Substantia nigra (tissue), 51 donors: ENCODE measurements at places on chromosomes 3 and 15.

DNA sequence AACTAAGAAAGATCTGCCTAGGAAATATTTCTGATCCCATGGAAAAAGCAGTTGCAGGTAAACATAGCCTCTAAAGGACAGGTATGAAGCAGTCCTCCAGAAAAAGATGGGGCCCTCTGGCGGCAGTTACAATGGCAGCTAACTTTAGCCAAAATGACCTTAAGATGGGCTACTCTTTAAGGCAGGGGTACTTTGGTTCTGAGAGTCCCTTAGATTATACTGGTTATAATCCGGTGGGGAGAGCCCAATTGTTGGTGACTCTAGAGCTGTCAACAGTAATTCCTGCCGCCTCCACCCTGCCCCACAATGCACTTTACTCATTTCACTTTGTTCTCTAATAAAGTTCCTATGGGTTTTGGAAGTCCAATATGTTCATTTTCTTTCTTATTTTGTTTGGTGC lies 412.8 kb upstream of the WNT5A start:
- no peak for DNase-seq

DNA sequence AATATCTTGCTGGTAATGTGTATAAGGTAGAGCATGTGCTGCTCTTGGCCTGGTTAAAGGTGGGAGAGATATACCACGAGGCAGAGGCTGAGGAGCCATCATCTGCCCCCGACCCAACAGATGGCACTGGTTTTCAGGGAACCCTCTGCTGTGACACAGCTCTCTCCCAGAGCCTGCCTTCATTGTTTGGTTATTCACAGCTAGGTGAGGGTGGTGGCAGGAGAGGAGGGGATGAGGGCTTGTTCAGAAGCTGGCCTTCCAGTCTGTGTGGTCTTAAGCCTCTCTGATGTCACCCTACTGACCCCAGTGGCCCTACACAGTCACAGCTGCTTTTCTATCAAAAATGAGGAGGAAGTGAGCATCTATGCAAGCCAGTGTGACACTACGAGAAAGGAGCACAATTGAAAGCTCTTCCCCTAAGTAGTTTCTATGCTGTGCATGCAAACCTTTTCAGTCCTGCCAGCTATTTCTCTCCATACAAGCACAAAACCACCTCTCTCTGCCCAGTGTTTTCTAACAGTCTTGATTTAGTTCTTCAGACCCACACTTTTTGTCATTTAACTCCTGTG lies 258.4 kb upstream of the AGTR1 start:
- no peak for DNase-seq

DNA sequence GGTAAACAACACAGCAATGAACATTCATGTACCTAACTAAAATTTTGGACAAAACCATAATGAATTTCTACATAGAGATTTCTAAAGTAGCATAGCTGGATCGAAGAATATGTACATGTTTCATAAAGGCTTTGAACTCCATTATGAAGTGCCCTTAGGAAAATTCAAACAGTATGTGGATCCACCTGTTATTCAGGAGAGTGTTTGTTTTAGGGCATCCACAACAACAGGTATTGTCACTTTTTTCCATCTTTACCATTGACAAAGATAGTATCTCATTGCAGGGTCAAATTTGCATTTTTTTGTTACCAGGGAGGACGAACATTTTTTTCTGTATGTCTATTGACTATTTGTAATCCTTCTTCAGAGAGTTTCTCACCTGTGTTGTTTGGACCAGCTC lies 75.0 kb downstream of the COL6A5 start:
- no peak for DNase-seq

DNA sequence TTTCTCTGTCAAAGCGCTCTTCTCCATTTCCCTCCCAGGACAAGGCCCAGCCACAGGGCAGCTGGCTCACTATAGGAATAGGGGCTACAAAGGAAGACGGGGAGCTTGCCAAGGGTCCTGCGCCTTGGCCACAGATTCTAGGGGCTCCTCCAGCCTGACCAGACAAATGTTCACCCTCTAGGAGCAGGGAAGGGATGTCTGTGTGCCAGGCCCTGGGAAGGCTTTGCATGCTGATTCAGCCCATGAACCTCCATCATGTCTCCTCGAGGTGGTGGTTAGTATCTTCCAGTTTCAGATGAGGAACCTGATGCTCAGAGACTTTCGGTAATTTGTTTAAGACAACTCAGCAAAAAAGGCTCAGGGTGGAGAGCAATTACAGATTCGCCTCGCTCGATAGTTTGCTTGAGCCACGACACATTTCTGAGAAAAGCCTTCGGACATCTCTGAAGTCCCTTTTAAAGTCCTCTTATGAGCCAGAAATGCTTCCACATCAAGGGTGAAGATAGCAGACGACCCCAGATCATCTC lies 110.0 kb downstream of the XXYLT1 start:
- no peak for DNase-seq

DNA sequence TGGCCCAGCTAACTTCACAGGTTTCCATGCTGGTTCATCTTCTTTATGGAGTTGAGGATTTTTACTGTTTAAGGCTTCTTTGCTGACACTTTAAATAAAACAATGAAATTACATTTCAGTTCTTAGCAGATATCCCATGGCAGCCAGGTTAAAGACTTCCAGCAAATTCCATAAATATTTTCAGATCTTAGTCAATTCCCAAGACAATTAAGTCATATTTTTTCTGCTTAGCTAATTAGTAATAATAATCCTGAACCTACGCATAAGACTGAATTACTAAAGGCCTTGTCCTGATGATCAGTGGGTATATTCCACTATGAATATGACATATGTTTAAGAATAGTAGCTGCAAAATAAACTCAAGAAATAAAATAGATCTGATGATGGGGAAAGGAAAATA lies 83.3 kb downstream of the NR2E3 start:
- DNase-seq, result no peak

- DNase-seq, result no peak
Measured at GRCh38 chr3:168220556-168220955, 124.8 kb upstream of the GOLIM4 start.

- no peak for DNase-seq
Measured at GRCh38 chr3:69370156-69370883, 15.6 kb downstream of the FRMD4B start.

DNA sequence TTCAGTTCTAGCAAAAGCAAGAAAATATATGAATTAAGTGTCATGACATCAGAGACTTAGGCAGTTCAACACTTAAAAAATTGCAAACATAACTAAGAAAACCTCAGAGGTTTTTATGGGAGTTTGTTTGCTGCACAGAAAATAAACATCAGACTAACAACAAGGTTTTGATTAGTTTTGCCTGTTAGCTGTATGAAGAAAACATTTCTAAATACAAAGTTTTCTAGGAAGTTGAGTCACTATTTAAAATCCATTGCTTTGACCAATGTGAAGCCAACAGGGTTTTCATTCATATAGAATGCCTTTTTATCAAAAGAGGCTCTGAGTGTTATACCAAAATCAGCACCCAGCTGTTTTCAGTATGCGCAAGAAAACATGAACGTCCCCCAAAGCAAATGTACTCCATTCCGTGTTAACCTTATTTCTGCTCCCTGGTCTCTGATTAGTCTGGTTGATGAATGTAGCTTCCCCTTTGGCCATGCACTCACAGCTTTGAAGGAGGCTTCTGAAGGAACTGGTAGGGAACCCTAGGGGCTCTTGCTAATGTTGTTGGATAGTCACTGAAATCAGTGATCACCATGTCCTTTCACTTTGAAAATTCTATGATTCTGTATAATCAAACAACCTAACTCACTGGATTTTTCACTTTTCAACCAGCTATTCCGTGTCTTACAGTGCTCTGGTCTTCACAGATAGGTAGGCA lies 89.6 kb upstream of the TSEN2 start:
- no peak for DNase-seq

- no peak for DNase-seq
Measured at GRCh38 chr3:125478326-125478725, 41.7 kb downstream of the SNX4 start.

DNA sequence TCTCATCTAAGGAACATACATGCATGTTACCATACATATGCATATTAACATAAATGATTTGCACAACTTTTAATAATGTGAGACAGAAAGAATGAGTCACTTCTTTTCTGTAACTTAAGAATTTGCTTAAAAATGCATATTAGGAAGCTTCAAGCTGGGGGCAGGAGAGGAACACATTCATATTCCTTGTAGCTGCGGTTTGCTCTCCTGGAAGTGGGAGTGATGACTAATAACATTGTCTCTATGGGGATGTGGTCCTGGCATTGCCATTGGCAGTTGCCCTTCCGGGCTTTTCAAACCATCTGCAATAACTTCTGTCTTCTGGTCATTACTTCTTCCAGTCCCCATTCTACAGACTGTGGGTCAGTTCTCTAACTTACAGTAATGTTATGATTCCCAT lies 15.6 kb downstream of the CHST2 start:
- no peak for DNase-seq

GRCh38 chr3:83317605-83318004 lies 1556.2 kb upstream of the GBE1 start:
- no peak for DNase-seq

GRCh38 chr3:50248387-50248786 lies 12.4 kb downstream of the GNAI2 start:
- no peak for DNase-seq

DNA sequence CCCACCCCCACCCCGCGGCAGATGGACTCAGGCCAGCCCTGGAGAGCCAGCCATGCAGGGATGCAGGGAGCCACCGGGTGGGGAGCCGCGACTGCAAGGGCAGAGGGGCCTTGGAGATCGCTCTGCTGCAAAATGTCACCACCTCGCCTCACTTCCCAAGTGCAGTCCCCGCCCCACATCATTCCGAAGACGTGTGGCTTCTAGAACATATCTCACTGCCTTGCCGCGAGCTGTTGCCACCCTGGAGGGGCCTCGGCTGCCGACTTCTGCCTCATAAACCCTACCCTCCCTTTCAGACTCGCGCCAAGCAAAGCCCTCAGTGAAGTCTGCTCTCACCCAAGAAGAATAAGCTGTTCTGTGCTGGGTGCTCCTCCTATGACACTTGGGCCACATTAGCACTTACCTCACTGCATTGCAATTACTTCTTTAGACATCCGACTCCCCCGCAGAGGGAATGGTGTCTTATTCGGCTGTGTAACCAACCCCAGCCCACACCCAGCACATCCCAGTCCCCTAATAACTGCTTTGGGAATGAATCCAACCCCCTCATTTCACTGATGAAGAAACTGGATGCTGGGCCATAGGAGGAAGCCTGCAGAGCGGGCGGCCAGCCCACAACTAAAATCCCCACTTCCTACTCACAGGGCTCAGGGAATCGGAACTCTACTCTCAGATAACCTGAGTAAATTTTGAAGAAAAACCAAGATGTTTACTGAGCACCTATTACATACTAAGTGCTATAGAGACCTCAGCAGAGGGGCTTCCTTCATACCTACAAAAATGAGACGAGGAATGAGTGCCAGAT lies 8.6 kb downstream of the TLE3 start:
- DNase-seq, result no peak

DNA sequence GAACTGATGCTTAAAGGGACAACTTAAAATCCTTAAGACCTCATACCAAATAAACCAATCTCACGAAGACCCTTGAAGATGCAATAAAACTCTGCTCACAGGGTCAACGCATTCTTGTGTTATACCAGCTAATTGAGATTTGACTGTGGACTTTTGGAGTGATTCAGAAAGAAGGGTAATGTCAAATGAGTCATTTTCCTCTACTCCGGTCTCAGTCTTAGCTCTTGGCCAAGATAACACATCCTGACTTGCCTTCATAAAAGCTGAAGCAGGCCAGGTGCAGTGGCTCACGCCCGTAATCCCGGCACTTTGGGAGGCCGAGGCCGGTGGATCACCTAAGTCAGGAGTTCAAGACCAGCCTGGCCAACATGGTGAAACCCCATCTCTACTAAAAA lies 3.8 kb downstream of the PKM start:
- no peak for DNase-seq

- no peak for DNase-seq
Measured at GRCh38 chr3:137765310-137766033, 1.4 kb downstream of the SOX14 start.

GRCh38 chr3:195129644-195130492 lies 141.1 kb downstream of the XXYLT1 start:
- no peak for DNase-seq

GRCh38 chr3:144058713-144059112 lies 87.1 kb downstream of the DIPK2A start:
- no peak for DNase-seq

GRCh38 chr3:10337323-10338163 lies 16.6 kb upstream of the SEC13 start:
- no peak for DNase-seq

- DNase-seq, result no peak
Measured at GRCh38 chr15:101573951-101574350, 78.2 kb downstream of the TM2D3 start.

GRCh38 chr3:159922193-159922840 lies 66.3 kb upstream of the IL12A start:
- DNase-seq, result no peak

DNA sequence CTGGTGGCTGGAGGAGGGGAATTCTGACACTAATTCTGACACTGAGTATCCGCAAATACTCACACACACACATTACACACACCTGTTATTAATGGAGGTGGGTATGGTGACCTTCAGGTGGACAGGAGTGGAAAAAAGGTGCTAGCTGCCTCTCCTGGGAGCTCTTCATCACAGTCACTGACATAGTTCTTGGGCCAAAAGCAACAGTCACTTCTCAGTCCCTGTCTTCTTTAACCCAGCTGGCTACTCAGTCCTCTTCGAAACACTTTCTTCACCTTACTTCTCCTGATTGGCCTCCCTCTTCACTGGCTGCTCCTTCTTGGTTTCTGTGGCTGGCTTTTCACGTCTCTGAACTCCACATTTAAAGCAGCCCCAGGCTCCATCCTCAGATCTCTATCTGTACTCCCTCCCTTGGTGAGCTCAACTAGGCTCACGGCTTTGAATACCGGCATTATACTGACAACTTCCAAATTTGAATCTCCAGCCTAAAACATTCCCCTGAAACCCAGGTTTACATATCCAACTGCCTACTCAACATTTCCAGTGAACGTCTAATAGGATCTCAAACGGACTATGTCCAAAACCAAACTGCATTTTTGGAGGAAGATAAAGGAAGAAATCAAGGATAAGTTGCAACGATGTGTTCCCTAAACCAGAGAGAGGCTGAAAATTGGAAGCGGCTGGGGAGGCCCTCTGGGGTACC lies 53.2 kb upstream of the HEG1 start:
- DNase-seq, result no peak

DNA sequence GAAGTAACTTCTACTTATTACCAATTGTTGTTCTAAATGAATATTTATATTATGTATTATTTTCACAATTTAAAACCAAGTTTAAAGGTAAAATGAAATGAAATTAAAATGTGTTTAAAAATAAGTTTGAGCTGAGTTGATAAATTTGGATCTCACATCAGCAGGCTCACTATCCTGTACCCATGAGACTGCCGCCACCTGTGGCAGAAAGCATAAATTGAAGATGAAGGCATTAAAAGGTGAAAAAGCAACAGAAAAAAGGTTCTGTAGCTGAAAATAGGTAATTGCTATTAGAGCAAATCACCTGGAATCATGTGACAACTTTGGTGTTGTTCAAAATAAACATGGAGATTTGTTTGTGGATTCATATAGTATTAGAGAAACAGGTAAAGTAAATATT lies 133.0 kb upstream of the CADM2 start:
- no peak for DNase-seq

DNA sequence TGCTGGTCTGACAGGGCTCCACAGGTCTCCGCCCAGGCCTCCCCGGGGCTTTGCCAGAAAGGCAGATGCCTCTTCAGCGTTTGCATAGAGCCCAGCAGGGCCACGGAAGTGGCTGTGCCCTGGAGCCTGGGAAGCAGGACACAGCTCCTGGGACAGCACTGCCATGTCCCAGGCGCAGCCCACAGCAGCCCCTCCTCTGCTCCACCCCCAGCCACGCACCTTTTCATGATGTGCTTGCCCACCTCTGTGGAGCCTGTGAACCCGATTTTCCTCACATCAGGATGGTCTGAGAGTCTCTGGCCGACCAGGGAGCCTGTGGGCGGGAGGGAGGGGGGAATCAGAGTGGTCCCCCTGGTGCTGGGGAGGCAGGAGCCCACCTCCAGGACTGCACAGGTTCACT lies 33.9 kb upstream of the SLC41A3 start:
- no peak for DNase-seq
